Activated naive CD8-positive, alpha-beta T cell treated with anti-CD3 and anti-CD28 coated beads, Interleukin-2, amount 10 ng/mL, durations not matched to agents 7 days and 5 days (primary cell): ENCODE measurements at places on chromosomes 2 and 18. TPM values are rescaled to one million over a fixed set of nuclear protein-coding genes. Genes with fewer than 3 reads are reported as not detected.

- no peak for DNase-seq
- no peaks in the 10 kb centered on the region for H3K36me3 ChIP-seq
- no peak overlapping the region for H3K4me3 ChIP-seq
- no peak overlapping the region for H3K27ac ChIP-seq
- no peaks in the 10 kb centered on the region for H3K4me1 ChIP-seq
Measured at GRCh38 chr2:175536059-175536458, 354.5 kb upstream of the ATP5MC3 start.

DNA sequence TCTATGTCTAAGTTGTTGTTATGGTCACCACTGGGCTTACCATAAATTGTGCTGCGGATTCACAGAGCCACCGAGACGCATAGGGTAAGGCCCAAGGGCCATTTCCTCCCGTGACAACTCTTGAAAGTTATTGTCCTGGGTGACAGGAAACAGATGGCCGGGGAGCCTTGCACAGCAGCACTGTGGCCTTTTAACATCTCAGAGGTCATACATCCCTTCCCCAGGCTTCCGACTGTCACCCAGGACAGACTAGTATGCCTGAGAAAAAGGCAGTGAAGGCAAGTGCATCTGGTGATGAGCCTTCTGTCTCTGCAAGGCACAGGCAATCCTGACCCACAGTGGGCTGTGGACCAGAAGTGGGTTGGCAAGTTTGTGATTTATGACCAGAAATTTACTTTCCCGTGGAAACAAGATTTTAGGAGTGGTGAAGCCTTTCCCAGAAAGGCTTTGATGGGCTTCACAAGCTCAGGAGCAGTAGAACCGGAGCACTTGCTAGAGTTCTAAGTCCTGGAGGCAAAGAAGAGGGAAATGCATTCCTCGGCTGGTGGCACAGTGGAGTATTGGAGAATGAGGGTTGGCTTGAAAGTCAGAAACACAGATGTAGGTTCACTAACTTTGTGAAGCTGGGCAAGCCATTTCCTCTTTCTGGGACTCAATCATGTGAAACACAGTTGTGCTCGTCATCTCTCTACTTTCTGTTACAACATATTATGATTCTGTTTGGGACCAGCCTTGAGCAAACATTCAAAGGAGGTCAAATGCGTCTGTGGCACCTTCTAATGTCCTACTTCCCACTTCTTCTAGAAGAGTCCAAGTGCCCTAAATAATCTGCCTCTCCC, 2.0 kb upstream of the CAPN14 start:
- H3K27ac ChIP-seq: no peak overlapping the region
- H3K4me3 ChIP-seq: no peak overlapping the region
- DNase-seq: no peak
- peaks cover 5% of the 10 kb centered on the region for H3K4me1 ChIP-seq
- no peaks in the 10 kb centered on the region for H3K36me3 ChIP-seq

GRCh38 chr18:56721491-56721890, 70.3 kb downstream of the WDR7 start:
- no peak overlapping the region for H3K4me3 ChIP-seq
- no peaks in the 10 kb centered on the region for H3K27me3 ChIP-seq
- H3K4me1 ChIP-seq: peaks cover 9% of the 10 kb centered on the region
- no peak for DNase-seq
- peaks cover 29% of the 10 kb centered on the region for H3K36me3 ChIP-seq

- no peak overlapping the region for H3K4me3 ChIP-seq
- no peaks in the 10 kb centered on the region for H3K27me3 ChIP-seq
- no peak overlapping the region for H3K27ac ChIP-seq
- DNase-seq: no peak
Measured at GRCh38 chr18:255171-255570, 12.7 kb downstream of the THOC1 start.

- H3K4me3 ChIP-seq: no peak overlapping the region
- no peaks in the 10 kb centered on the region for H3K36me3 ChIP-seq
- H3K27ac ChIP-seq: no peak overlapping the region
- no peak for DNase-seq
Measured at GRCh38 chr2:28557389-28558131, 61.7 kb downstream of the PLB1 start.

DNA sequence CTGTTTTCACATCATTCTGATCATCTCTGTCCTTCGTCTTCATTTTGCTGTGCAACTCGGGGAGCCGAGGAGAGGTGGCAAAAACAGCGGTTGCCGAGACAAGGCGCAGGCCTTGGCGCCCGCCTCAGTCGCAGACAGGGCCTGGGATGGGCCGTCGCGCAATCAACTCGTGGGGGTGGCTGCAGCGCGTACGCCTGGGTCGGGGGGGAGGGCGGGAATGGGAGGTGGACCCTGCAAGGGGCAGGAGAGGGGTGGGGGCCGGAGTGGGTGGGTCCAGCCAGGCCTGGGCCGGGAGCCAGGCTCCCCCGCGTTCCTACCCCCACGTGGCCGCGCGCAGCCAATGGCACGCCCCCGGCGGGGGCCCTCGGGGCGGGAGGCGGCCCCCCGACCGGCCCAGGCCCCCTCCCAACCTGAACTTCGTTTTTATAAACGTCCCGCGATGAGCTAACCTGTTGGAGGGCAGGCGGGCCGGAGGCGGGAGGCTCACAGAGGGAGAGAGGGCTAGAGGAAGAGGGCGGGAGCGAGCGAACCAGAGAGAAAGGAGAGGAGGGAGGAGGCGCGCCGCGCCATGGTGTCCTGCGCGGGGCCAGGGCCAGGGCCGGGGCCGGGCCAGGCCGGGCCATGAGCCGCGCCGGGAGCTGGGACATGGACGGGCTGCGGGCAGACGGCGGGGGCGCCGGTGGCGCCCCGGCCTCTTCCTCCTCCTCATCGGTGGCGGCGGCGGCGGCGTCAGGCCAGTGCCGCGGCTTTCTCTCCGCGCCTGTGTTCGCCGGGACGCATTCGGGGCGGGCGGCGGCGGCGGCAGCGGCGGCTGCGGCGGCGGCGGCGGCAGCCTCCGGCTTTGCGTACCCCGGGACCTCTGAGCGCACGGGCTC, at the start of gene HOXD13:
Gene HOXD13, plus strand, starts transcription at position 452 of the 875 bp plus-strand sequence. Its CDS starts 170 bp downstream, at position 622.
- DNase-seq: no peak
- peak within 1 kb of the TSS; percentile 78 for H3K27ac ChIP-seq
- H3K4me1 ChIP-seq: peaks cover 22% of the 10 kb centered on the region
- H3K36me3 ChIP-seq: peaks cover 3% of the 10 kb centered on the region
- peak within 1 kb of the TSS; percentile 34 for H3K4me3 ChIP-seq
- H3K27me3 ChIP-seq: peaks cover 93% of the 10 kb centered on the region

DNA sequence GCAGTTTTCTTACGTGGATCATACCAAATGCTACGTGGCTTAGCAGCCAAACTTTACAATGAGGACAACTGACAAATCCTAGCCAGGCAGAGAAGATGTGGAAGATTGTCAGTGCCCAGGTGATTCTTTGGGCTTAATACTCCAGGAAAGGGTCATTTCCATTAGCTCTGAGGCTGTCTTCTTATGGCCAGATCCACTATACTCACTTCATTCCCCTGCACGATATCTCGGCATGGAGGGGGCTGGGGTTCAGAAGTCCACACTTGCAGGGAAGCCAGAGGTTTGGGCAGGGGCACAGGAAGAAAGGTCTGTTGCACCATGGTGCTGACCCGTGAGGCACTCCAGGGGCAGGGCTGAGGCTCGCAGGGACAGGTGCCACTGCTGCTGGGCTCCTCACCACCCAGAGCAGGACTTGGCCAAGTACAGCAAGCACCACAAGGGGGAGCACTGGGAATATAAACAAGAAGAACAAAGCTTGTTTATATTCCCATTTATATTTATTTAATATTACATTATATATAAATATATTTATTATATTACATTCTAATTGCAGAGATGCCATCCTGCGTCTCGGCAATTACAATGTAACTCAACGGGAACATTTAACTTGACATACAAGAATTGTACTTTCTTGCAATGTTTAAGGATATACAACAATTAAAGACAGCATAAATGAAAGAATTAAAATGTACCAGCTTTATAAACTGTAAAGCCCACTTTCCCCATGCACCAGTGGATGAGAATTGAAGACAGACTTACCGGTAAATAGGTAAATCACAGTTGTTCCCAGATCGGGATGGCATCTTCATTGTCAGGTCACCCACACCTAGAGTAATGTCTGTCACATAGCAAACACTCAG, 27.2 kb downstream of the CLUL1 start:
- H3K4me1 ChIP-seq: peaks cover 2% of the 10 kb centered on the region
- peak; percentile 57 for DNase-seq

GRCh38 chr2:46278952-46279351, 18.3 kb upstream of the EPAS1 start:
- H3K4me3 ChIP-seq: no peak overlapping the region
- DNase-seq: no peak
- peaks cover 2% of the 10 kb centered on the region for H3K36me3 ChIP-seq
- peaks cover 24% of the 10 kb centered on the region for H3K4me1 ChIP-seq

The AMER3 gene
- not detected for total RNA-seq
